ENCODE measurements at places on chromosomes 6 and 20. TPM values are rescaled to one million over a fixed set of nuclear protein-coding genes. Genes with fewer than 3 reads are reported as not detected.
A peak's percentile ranks its signal among the peaks of the same experiment; 100 is the strongest.

DNA sequence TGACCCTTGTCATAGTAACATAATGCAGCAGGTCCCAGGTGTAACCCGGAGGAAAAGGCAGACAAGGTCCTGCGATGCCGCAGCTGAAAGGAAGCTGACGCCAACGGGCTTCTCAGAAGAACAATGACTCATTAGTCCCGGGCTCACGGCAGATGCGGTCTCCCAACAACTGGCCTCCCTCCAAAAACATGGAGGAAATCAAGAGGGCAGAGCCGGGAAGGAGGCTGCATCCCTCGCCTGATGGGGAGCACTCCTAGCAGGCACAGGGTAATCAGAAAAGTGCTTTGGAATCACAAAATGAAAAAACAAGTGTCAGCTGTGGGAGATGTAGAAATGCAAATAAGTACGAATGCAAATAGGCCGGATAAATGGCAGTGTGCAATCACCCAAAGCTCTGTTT is 165.2 kb upstream of the AGPAT4 start:
- DNase-seq, result peak; percentile 98

DNA sequence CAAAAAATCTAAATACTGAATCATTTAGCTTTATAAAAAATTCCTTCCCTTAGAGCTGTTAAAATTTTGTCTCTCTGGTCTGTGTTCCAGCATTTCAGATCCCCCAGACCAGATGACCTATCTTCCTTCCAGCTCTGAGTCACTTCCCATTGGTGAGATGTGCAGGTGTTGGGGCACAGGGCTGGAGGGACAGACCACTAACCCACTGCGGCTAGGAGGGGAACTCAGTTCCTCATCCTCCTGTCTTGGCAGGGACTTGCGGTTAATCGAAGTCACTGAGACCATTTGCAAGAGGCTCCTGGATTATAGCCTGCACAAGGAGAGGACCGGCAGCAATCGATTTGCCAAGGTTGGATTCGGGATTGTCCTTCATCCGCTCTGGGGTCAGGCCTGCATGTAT is 6.0 kb downstream of the CNPY3 start:
- no peak for DNase-seq

DNA sequence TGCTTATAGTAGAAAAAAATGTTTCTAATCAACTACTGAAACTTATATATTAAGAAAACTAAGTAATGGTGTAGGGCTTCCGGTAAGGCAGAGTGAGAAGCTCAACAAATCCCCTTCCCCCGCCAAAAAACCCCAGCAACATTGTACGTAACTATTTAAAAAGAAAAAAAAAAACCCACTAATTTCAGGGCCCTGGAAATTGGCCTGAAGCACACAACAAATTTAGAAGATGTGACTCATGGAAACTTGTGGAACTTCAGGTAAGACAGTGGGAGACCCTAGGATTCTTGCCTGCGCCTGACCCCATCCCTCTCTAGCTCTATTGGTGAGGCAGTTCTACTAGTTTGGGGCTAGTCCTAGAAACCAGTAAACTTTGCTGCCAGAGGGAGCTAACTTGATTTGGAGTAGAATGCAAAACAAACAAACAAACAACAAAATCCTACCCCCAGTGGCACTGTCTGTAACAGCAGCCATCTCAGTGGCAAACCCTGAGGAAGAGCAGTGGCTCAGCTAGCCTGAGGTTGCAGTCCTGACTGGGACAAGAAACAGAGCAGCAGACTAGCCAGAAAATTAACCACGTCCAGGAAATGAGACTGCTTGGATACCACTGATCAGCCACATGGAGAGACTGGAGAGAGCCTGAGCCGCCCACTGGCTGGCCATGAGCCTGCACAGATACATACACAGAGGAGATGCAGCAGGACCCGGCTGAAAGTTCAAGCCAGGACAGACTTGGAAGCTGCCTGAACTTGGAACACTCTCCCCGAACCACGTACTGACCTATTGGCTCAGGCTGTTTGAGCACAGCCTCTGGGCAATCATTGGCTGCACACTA is 135.1 kb downstream of the TBXT start:
- peak; percentile 90 for DNase-seq

GRCh38 chr6:12890171-12890790 is 173.7 kb downstream of the PHACTR1 start:
- DNase-seq, result no peak

DNA sequence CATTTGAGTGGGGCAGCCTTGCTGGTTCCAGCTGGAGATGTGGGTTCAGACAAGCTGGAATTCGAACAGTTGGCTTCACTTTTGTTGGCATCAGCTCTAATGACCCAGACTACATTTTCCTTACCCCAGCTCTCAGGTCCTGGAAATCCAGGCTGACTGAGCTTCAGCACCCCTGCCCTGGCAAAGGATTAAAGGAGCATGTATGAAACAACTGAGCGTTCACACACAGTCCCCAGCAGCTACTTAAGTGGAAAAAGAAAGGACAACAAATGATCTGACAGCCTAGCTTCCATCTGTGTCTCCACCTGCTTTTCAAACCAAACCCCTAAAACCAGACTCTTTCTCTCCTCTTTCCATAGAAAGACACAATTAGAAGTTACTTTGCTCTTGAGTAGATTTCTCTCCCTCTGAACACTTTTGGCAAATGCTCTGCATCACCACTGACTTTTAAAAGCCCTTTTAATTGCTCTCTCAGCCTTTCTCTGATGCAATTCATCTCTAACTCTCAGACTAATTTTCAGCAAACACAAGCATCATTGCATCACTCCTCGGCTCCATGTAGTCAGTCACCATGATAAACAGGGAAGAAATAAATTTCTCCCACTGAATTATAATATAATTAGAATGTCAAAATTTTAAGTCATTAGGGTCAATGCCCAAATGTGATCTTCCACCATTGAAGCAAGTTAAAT is 28.1 kb downstream of the ROS1 start:
- DNase-seq, result peak; percentile 40

- no peak for DNase-seq
These were observed 18.7 kb upstream of the HECA start for GRCh38 chr6:139115989-139116758.

GRCh38 chr6:45054610-45055009 is 273.5 kb upstream of the RUNX2 start:
- DNase-seq, result no peak

GRCh38 chr20:3166913-3167342 is 6.4 kb downstream of the LZTS3 start:
- DNase-seq, result no peak

- DNase-seq, result no peak
These were observed 58.7 kb downstream of the MAP3K4 start for GRCh38 chr6:161050134-161050765.

The GTSF1L gene
- total RNA-seq, result not detected

The C4B gene
- 6.4 TPM for total RNA-seq

The NEDD9 gene
- 4.3 TPM for total RNA-seq

The SEC23B gene
- 49.2 TPM for total RNA-seq

The TREML2 gene
- total RNA-seq, result not detected

The WFDC2 gene
- total RNA-seq, result not detected

Data from GM23248 (cell line).